ENCODE measurements at places on chromosomes 1 and 21.

DNA sequence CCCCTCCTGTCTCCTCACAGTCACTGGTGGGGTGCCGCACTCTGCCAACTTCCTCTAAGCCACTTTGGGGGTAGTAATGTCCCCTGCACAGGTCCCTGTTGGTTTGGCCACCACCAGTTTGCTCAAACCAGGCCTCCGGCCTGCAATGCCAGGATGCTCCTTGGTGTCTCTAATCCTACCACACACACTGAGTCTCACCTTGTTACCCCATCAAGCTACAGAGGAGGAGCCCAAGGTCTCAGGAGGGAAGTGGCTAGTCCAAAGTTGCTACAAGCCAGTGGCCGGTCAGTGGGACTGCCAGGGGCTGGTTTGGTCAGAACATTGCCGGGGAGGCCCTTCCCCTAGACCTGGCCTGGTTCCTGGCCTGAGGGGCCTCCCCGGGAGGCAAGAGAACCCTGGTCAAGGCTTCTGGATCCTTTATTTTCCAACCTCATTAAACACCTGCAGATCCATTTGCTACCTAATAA, 21.5 kb upstream of the LRP8 start:
- DNase-seq: no peak

DNA sequence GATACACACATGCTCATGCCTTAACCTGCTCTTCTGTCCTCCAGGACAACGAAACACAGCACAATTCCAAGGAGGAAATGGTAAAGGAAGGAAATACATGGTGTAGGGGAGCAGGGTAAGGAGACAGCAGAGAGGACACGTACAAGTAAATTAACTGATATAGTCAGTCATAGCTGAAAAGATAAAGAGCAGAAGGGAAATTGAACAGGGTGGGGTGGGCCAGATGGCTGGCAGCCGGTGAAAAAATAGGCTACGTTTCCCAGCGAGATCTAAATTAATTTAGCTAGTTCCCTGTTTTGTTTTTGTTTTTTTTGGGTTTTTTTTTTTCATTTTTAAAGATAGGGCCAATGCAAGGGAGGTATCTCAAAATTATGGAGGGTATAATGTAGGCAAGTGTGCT, 109.2 kb downstream of the FAM78B start:
- no peak for DNase-seq

DNA sequence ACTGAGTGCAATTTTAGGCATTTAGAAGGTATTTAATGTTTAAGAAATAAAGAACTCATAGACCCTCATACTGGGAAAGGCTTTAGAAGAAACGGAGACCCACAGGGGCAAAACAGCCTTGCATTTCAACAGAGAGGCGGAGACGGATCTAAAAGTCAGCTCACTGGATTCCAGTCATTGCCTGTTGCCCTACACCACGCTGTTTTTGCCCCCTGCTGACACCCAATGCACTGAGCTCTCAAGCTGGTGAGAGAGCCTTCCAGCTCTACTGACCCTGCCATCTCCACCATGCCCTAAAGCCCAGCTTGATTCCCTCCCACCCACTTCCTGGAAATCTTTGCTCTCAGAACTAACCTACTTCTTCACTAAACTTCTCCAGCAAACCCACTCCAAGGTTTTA, 7.2 kb upstream of the TRAF3IP3 start:
- DNase-seq: no peak

DNA sequence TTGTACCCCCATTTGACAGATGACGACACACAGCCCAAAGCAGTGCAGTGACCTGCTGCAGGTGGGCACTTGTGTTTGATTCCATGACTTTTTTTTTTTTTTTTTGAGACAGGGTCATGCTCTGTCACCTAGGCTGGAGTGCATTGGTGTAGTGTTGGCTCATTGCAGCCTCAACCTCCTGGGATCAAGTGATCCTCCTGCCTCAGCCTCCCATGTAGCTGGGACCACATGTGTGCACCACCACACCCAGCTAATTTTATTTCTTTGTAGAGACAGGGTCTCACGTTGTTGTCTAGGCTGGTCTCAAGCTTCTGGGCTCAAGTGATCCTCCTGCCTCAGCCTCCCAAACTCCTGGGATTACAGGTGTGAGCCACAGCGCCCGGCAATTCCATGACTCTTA, 14.9 kb upstream of the SYNC start:
- no peak for DNase-seq

DNA sequence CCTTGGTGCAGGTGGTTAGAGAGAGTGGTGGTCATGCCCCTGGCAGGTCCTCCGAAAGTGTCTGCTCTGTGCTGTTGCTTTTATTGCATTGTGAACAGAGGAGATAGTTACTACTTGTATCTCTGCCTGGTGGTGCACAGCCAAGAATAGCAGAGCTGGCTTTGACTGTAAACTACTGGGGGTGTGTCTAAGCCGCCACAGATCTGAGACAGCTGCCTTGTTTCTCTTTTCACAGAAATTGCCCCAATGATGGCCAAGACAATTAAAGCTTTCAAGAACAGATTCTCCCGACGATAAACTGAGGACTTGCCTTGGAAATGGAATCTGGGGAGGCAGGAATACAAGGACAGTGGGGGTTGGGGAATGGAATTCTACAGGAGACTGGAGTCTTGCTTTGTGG, 16.0 kb downstream of the ELOA start:
- DNase-seq: no peak

DNA sequence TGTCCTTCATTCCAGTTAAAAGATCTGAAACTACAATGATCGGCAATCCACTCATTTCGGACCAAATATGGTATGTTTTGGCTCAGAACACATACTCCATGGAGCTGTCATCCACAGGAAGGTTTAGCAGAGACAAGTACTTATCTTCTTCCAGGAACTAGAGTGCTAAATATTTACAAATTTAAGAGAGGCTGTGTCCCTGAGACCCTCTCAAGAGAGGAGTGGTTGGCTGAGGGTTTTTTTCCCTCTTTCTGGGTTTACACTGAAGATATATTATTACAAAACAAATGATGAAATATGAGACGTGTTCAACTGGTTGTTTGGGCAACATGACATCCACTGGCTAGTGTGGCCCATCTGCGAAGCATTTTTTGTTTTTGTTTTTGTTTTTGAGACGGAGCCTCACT, 25.9 kb upstream of the NID1 start:
- no peak for DNase-seq

DNA sequence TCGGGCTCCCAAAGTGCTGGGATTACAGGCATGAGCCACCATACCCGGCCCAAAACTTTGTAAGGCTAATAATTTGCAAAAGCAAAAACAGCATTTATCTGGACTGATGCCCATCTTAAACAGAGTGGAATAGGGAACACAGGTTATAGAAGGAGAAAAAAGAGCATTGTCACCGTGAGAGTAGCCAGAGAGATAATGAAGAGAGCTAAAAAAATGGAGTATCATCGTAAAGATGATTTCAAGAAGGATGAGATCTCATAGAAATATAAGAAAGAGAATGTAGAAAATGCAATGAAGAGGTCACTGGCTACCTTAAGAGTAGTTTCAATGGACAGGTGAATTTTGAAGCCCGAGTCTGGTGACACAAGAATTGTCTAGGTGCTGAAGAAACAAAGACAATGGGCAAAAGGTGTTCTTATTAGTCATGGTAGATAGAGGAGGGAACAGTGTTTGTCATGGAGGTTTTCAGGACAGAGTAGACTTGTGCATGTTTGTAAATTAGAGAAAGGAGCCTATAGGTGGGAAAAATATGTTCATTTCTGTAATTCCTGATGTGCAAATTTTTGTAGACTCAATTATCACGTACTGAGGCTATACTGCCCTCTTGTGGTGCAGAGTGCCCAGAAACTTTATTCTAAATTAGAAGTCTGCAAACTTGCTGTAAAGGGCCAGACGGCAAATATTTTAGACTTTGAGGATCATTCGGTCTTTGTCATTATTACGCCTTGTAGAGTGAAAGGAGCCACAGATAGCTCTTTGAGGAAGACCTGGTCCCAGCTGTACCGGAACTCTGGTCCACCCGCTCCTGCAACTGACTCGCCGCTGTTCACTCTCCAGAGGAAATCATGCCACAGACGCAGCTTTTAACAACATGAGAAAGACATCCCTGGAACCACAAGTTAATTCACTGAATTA, 8.1 kb upstream of the TMEM183A start:
- peak; percentile 67 for DNase-seq

- DNase-seq: no peak
Observed at GRCh38 chr1:89855413-89856123, 34.7 kb downstream of the LRRC8D start.

DNA sequence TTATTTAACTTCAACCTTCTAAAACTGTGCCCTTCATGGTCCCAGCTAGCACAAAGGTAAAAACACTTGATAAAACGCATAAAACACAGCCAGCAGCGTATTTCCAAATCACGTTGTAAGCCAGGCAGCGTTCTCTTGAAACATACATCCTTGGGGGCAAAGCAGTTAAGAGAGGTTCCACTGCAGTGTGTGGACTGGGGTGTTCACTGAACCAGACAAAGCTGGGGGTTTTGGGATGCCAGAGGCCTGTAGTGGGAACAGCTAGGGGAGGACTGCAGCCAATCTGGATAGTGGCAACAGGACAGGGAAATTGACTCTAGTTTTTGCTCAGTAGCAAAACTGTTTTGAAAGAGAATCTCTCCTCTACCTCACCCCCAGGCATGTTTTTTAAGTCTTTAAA, 21.5 kb upstream of the ATP5PO start:
- no peak for DNase-seq

GRCh38 chr1:241356187-241356518, 852 bp downstream of the RGS7 start:
- no peak for DNase-seq

- DNase-seq: no peak
Observed at GRCh38 chr1:29237852-29238619, 1.7 kb downstream of the PTPRU start.

DNA sequence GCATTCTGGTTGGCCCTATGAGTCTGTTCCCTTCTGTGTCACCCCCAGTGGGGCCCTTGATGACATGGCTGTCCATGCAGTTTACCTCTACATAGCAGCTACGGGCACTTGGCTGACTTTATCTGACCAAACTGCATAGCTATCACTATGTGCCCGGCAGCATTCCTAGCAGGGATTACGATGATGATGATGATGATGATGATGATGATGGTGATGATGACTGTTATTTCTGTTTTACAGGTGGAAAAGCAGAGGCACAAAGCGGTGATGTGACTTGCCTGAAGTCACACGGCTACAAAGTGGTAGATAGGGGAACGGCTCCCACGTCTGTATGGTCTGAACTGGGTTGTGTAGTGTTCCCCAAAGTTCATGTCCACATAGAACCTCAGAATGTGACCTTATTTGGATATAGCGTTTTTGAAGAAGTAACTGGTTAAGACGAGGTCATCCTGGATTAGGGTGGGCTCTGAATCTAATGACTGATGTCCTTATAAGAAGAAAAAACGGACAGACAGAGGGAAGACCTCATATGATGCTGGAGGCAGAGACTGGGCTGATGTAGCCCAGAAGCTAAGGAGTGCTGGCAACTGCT, 57.6 kb downstream of the RUNX1 start:
- DNase-seq: peak; percentile 24

DNA sequence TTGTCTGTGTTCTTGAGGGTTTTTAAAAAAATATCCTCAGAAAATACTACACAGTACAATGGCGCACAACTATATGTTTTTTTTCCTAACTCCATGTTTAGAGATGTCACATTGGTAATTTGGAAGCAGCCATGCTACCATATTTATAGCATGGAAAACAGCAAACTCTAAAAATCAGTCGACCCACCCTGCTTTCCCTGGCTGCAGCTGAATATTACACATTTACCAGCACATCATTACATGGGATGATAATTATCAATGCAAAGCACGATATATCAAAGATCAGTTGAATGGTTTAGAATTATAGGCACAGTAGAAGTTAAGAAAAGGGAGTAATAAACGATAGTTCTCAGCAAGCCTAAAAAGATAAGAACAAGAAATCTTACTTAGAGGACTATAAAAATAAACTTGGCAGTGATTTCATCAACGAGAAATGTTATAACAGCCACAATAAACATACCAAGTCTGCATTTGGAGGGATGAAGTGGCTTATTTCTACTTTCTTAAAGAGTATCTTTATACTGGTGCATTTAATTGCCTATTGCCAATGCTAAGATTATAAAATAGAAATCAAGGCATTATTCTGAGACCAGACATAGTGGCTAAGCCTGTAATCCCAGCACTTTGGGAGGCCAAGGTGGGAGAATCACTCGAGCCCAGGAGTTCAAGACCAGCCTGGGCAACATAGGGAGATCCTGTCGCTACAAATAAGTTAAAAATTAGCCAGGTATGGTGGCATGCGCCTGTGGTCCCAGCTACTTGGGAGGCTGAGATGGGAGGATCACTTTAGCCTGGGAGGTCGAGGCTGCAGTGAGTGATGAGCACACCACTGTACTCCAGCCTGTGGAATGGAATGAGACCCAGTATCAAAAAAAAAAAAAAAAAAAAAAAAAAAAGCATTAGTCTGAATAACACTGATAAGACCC, 43.4 kb downstream of the WDR64 start:
- DNase-seq: no peak

GRCh38 chr1:173329726-173330125, 122.6 kb upstream of the TNFSF4 start:
- peak; percentile 46 for DNase-seq

DNA sequence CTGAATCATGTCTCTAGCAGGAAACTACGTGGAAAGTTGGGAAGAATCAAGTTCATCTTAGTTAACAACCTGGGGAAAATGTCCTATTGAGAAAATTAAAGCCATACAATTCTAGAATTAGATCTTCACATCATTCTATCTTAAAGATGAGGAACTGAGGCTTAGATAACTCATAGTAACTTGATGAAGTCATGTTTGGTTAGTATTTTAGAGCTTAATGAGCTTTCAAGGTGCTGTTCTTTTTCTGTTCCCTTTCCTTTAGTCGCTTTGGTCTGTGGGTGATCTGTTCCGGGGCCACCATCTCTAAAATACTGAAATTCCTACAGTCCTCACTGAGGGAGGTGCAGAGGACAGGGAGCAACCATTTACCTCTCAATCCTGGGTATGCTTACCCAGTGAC, 4.3 kb upstream of the GLUL start:
- peak; percentile 55 for DNase-seq

GRCh38 chr21:31198575-31198974, 145.5 kb downstream of the TIAM1 start:
- peak; percentile 86 for DNase-seq

DNA sequence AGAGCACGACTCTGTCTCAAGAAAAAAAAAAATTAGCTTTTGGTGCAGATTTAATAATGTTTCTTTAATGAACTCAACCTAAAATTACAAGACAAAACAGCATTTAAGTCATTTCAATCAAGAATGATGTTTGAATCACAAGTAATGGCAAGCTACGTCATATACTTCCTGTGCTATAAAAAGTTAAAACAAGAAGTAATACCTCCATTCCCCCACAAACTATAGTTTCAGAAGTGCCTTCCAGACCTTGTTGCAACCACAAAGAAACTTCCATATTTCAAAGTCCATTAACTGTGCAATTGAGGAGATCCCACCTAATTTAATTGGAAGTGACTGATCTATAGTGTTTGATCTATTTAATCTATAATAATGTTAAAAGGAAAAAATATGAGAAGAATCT, 15.1 kb downstream of the NRDC start:
- DNase-seq: peak; percentile 85

- DNase-seq: no peak
Observed at GRCh38 chr1:39980555-39981313, 25.8 kb downstream of the MFSD2A start.

- DNase-seq: no peak
Observed at GRCh38 chr1:39452540-39452939, 38.9 kb upstream of the BMP8A start.

GRCh38 chr21:43343095-43343991, 83.6 kb downstream of the SIK1 start:
- DNase-seq: no peak
